ENCODE measurements at places on chromosomes 2 and 18. TPM values are rescaled to one million over a fixed set of nuclear protein-coding genes. Genes with fewer than 3 reads are reported as not detected.

The MOGAT1 gene
- not detected for total RNA-seq

The SOWAHC gene
- 11.1 TPM for total RNA-seq

- no peak for DNase-seq
Observed at GRCh38 chr18:70522183-70522680, 233.4 kb downstream of the SOCS6 start.

DNA sequence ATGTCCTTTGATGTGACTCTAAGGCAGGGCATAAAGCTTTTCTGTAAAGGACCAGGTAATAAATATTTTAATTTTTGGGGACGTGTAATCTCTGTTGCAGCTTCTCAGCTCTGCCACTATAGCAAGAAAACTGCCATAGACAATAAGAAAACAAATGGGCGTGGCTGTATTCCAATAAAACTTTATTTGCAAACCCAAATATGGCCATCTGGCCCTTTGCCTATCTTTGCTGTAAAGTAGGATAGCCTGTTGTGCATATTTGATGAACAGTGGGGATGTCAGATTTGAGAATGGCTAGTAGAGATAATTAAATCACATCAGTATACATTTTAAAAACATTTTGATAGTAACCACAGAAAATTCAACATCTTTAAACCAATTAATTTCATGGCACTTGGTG lies 95.6 kb upstream of the NOSTRIN start:
- DNase-seq = no peak

DNA sequence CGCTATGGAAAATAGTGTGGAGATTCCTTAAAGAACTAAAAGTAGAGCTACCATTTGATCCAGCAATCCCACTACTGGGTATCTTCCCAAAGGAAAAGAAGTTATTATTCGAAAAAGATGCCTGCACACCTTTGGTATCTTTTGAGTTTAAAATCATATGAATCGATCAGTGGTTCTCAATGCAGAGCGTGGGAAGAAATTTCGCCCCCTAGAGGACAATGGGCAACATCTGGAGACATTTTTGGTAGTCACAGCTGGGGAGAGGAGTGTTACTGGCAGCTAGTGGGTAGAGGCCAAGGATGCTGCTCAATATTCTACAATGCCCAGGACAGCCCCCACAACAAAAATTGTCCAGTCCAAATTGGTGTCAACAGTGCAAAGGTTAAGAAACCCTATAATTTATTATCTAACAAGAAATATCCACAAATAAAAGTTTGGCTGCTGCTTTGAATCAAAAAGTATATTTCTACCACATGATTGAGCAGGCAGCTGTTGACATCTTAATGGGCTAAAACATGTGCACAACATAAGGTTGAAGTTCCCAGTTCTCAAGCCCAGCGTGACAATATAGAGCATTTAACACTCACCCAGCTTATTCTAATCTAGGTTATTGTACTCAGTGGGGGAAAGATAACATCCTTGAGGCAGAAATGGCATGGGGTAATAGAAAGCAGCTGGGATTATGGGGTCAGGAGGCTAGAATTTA lies 425.7 kb downstream of the LRATD1 start:
- peak; percentile 15 for DNase-seq

DNA sequence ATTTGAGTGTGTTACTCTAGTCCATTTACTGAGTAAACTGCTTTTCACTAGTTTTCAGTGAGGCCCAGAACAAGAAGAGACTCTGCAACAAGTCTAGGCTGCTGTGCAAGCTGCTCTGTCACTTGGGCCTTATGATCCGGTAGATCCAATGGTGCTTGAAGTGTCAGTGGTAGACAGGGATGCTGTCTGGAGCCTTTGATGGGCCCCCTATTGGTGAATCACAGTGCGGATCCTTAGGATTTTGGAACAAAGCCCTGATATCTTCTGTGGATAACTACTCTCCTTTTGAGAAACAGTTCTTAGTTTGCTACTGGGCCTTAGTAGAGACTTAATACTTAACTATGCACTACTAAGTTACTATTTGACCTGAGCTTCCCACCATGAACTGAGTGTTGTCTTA lies 150.2 kb downstream of the TMEFF2 start:
- DNase-seq = no peak

DNA sequence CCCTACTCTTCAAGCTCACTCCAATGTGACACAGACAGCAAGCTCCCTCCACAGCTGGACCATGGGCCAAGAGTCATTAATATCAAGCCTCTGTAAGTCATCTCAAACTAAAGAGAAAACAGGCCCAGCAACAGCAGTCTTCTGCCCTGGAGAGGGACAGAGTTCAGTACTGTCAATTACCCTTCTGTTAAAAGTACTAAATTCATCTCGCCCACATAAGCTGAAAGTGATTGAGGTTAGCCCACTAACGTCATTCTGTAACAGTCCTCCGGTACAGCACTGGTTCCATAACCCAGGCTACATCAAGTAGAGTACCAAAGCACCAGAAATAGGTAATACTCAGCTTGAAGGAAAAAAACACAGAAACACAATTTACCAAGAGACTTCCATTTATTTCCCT lies 25.9 kb downstream of the THADA start:
- DNase-seq = no peak

DNA sequence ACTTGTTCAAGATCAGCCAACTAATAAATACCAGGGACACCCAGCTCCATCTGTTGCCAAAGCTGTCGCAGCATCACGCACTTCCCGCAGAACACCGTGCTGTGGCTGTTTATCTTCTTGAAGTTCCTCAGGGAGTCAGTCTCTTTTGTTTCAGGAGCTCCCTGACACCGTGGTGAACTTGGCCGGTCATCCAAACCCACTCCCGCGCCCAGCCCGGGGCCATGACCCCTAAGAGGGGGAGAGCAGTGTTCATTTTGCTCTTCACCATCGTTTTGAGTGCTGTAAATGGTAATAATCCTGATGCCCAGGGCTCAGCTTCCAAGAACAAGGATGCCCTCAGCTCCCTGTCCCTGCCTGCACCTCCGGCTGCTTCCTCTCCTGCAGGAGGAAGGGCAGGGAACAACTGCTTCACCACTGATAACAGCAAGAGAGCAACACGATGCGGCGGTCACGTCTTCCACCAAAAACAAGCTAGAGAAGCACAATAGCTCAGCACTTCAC lies 131.4 kb downstream of the SEPTIN10 start:
- DNase-seq = peak; percentile 65

GRCh38 chr18:60003610-60004185 lies 103.9 kb downstream of the PMAIP1 start:
- DNase-seq = no peak

DNA sequence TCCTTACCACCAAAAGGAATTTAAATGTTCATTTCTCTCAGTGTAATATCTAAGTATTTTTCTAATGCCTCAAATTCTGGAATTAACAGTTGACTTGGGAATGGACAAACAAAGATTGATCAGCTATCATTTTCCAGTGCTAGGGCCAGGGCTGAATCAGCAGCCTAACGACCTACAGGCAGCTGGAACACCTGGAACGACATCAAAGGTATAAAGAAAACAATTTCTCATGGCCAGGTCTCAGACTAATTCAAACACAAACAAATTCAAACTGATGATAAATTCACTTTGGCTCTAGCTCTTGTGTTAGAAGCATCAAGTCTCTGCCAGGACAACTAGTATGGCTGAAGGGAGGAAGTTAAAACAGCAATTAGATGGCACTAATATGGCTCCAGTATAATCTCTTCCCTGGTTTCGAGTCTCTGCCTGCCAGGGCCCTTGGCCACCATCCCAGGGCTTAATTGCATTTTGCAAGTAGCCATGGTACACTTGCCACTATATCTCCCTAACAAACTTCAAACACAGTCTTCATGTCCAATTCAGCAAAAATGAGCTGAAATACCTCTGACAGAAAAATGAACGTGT lies 70.2 kb upstream of the FSHR start:
- DNase-seq = no peak

- peak; percentile 75 for DNase-seq
Observed at GRCh38 chr2:146734042-146734820, 1110.6 kb upstream of the ACVR2A start.

- no peak for DNase-seq
Observed at GRCh38 chr2:100919316-100919715, 82.8 kb upstream of the RPL31 start.

DNA sequence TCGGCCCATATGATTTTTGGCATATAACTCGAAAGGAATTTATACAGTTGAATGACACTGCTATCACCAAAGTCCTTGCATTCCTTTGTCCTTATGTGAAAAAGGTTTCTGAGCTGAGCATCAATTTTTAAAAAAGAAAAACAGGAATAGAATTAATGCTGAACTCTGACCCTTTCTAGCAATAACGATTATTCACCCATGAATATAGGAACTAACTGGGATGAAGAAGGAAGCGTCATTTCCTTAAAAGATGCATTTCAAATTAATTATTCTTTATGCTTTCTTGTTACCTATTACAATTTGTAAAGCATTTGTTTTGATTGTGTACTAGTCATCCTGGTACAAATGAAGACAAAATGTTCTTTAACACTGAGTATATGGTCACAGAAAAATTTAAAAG lies 19.3 kb downstream of the TMEM247 start:
- DNase-seq = no peak

GRCh38 chr2:221490506-221491060 lies 81.5 kb downstream of the EPHA4 start:
- no peak for DNase-seq
